ENCODE measurements at places on chromosomes 1 and 21.
A peak's percentile ranks its signal among the peaks of the same experiment; 100 is the strongest.

- no peak for DNase-seq
Observed at GRCh38 chr1:230005040-230005439, 62.0 kb upstream of the GALNT2 start.

DNA sequence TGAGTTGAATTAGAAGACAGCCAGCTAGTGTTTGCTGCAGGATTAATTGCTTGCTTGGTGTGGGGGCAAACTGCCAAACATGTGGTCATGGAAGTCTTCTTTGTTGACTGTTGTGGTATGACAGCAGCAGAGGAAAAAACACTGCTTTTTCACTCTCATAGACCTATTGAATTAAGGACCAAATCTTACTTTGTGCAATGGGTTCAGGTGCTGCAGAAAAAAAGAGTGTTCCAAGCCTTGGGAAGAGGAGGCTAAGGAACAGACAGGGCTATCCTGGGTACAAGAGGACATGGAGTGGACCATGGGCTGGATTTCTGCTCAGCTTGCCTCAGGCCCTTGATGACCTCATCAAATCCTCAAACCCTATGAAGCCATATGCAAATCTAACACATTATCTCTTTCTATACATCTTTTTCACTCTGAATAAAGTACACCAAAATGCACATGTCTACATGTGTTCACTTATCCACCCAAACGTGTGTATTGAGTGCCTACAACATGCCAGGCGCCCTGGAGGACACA lies 61.5 kb downstream of the SIPA1L2 start:
- DNase-seq = no peak

DNA sequence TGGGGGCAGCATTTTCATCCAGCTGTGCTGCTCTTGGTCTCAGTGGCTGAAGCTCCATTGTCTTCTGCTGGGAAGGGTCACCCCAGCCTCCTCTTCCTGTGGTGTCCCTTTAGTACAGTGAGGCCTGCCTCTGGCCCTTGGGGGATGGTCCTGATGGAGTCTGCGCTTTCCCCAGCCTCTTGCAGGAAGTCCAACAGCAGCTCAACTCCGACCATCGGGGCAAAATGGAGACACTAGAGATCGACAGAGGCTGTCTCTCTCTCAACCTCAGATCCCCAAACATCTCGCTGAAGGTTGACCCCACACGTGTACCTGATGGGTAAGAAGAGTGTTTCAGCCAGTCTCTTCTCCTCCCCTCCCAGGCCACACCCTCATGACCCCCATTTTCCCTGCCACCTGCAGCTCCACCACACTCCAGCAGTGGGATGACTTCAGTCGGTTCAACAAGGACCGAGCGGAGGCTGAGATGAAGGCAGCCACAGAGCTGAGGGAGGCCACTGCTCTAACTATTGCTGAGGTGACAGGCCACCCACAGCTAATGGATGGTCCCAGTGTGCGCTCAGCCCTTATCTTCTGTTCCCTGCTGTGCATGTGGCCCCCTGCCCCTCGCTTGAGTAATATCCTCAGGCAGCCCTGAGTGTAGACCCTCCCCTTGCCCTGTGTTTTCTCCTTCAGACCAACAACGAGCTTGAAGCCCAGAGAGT lies 2.0 kb upstream of the ADPRS start:
- DNase-seq = no peak

- no peak for DNase-seq
Observed at GRCh38 chr1:29783508-29784275, 547.4 kb downstream of the PTPRU start.

DNA sequence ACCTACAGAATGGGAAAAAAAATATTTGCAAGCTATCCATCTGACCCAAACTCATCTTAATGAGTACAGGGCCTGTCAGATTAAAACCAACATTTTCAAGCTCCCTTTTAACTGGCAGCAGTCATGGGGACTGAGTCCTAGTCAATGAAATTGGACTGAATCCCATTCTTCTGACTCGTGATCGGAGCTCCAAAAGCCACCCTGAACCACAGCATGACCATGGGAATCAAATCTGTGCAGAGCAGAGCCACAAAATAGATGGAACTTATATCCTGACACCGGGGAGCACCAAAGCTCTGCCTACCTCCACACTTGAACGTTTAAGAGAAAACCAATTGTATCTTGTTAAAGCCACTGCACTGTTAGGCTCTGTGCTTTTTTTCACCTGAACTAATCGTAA lies 5.0 kb upstream of the RWDD3 start:
- no peak for DNase-seq

- DNase-seq = no peak
Observed at GRCh38 chr1:16111771-16112595, 38.5 kb upstream of the FAM131C start.

DNA sequence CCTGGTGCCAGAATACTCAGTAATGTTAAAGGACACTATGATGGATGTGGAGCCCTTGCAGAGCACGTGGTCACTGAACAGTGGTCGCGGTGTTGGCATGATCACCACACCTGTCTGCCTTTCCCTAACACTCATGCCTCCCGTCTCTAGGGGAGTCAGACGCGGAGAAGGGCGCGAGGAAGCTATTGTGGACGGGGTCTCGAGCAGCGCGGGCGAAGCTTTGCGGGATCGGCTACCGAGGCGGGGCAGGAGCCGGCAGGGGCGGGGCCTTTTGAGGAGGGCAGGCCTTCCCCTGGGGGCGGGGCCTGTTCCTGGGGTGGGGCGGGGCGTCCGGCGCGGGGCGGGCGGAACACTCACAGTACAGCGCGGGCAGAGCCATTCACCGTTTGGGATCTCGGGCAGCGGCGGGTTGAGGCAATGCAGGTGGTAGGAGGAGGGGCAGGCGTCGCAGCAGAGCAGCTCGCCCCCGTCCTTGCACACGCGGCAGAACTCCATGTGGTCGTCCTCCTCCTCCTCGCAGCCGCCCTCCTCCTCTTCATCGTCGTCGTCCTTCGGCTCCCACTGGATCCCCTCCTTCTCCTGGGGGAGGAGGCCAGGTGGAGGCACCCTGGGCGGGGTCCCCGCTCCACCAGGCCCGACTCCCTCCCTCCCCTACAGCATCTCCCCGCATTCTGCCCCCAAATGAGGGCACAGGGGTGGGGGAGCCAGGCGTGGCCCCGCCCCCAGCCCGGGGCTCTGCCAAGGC lies 31.5 kb downstream of the CHD5 start:
- peak; percentile 77 for DNase-seq

- DNase-seq = no peak
Observed at GRCh38 chr1:209989525-209989924, 51.5 kb downstream of the SYT14 start.

- no peak for DNase-seq
Observed at GRCh38 chr1:14824314-14824915, 225.9 kb downstream of the KAZN start.

DNA sequence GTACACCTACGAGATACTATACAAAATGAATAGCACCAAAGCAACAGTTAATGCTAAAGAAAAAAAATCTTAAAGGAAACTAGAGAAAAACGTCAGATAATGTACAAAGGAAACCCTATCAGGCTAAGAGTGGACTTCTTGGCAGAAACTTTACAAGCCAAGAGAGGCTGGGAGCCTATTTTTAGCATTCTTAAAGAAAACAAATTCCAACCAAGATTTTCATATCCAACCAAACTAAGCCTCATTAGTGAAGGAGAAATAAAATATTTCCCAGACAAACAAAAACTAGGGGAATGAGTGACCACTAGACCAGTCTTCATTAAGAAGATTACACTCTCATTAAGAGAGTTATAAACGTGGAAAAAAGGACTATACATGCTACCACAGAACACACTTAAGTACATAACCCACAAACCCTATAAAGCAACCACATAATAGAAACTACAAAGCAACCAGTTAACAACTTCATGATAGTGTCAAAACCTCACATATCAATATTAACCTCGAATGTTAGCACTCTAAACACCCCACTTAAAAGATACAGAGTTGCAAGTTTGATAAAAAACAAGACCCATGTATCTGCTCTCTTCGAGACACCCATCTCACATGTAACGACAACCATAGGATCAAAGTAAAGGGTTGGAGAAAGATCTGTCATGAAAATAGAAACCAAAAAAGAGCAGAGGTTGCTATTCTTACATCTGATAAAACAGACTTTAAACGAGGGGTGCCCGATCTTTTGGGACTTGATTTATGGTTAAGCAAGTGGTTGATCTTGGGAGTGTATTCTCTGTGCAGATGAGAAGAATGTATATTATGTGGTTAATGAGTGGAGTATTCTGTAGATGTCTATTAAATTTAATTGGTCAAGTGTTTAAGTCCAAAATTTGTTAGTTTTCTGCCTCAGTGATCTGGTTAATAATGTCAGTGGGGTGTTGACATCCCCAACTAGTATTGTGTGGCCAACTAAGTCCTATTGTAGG lies 1301.4 kb downstream of the PLA2G4A start:
- DNase-seq = no peak

DNA sequence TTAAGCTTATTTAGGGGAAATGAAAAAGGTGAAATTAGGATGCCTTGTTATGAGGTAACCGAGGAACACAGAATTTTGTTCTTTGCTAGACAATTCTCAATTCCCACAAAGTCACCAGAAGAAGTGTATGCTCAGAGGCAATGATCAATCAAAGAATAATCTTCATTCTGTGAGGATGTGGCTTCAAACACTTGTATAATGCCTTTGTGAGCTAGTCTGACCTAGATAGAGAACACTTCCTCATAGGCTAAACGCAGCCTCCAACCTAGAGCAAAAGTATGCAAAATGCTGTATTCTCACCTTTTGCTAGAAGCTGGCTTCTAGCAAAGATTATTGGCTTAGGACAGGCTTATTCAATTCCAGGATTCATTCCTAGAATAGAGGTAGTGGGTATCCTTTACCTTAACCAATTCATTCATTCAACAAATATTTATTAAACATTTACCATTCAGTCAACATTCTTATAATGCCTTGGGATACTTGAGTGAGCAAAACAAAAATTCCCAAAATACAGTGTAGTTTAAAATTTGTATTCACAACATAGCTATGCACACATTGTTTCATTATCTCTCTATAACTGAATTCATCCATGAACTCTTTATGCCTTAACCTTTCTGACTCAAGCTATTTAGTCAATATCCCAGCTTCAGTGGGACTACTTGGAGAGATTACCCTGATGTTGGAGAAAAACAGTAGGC lies 530.2 kb downstream of the PTPRC start:
- no peak for DNase-seq

DNA sequence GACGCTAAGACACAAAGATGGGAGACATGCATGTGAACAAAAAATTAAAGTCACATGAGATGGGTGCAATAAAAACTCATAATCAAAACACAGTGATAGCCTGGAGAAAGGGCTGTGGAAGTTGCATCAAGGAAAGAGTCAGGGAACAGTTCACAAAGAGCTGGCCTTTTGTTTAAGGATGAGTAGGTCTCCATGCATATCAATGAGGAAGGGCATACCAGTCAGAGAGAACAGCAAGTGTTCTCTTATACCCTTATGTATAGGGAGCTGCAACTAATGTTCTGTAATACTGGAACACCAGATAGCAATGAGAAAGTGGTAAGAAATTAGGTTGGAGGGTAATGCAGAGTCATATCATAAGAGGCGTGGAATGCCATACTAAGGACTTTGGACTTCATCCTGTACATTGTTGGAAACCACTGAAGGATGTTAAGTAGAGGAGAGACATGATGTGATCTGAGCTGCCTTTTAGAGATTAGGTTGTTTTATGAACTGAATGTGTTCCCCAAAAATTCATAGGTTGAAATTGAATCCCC lies 46.7 kb upstream of the SAMD13 start:
- DNase-seq = no peak

GRCh38 chr1:11653861-11654136 lies 430 bp downstream of the FBXO2 start:
- no peak for DNase-seq

DNA sequence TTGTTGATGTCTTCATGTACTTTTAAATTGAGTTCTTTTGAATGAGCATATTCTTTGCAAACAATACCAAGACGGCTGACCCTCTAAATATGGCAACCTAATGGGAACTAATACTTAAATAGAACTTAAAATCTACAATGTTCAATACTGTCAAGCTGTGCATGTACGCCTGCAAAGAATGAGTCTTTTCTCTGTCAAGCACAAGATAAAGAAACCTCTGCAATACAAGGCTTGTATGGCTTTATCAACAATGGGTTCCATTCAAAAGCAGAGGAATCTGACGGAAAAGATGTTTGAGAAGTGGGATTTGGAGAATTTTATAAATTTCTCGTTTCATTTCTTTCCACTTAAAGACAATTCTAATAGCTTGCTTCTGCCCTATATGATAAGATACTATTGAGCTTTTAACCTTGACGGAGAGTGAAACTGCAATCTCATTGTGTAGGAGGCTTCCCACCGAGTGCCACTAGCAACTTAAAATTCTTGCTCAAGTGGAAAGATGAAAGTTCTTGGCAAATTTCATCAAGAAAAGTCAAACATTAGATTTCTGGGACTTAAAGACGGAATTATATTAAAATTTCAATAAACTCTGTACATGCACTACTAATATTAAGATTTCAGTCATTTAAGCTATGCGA lies 119.8 kb downstream of the RGS21 start:
- DNase-seq = no peak

GRCh38 chr1:108955881-108956280 lies 7.4 kb downstream of the CLCC1 start:
- DNase-seq = no peak

- DNase-seq = no peak
Observed at GRCh38 chr1:43704838-43705237, 2.5 kb upstream of the ST3GAL3 start.

- DNase-seq = no peak
Observed at GRCh38 chr1:7455796-7456721, 315.0 kb upstream of the VAMP3 start.
